GM20000 (cell line): ENCODE measurements at places on chromosomes 2 and 18.

DNA sequence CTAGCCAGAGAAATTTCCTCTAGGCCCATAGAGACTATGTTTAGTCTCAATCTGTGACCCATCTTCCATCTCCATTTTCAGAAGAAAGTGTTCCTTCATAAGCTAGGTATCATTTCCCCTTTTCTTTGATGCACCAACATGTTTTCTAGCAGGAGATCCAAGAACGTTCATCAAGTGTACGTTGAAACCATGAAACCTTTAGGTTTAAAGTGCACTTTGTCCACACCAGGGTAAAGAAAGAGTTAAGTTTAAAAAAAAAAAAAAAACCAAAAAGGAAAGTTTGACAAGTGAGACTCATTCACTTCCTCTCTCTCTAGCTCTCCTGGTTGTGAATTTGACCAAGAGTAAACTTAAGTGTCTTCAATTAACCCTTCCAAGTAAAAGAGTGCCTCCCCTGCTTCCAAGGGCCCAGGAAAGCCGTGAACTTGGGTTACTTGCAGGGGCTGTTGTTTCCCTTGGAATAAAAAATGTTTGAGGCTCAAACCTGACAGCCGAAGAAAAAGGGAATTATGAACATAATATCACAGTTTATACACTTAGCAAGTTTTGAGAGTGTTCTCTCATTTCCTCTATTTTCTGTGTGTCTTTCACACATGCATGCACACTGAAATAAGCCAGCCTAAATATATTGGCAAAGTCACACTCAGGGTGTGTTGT is 56.7 kb downstream of the LBH start:
- DNase-seq: peak; percentile 23

GRCh38 chr2:39243469-39244123 is at the start of gene CDKL4:
Gene CDKL4, minus strand, starts transcription at chr2:39243970.
- peak; percentile 42 for DNase-seq

GRCh38 chr2:95351598-95351915 is 51.0 kb upstream of the FAHD2A start:
- no peak for DNase-seq

DNA sequence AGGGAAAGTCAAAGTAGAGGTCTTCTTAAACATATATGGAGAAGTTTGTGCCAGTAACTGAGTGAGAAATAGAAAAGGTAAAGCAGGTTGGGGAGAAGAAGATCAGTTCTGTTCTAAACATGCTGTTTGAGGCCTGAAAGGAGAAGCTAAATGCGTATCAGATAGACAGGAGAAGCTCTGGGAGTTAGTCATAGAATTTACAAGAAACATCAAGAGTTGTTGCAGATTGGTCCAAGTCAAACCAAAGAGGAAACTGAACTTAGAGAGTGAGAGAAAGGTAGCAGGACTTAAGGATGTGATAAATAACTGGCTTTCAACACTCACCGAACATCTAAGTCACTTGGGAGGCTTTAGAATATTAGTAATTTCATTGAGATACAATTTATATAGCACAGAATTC is 29.2 kb upstream of the CERS6 start:
- no peak for DNase-seq

DNA sequence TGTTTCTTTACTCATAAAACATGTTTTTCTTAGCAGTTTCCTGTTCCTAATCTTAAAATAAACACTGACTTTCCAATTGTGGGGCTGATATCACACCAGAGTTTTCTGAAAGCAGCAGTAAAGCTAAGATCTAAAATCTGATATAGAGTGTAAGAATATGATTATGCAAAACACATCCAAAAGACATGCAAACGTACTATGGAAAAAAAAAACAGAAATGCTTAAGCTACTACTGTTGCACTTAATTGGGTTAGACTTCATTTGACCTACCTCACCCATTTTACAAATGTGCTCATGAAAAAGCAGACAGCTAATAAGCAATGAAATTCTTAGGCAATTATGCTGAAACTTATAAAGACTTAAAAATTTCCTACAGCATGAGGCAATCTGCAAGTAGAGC is 10.5 kb downstream of the CYTIP start:
- no peak for DNase-seq
